A172 (cell line): ENCODE measurements at places on chromosomes 4 and X.

DNA sequence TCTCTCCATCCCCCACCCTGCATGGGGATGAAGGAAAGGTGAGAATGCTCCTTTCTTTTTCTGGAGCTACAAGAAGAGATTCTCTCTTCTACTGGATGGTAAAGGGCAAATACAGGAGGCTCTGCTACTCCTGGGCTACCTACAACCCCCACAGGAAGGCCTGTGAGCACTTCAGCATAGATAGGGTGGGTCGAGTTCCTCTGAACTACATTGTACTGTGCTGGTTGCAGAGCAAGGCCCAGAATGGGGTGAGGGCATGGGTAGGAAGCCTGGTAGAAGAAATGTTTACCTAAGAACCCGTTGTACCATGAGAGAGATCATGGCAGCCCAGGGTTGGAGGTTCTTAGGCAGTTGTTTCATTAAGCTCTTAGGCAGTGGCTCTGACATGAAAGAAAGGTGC, 510.4 kb downstream of the MID1IP1 start:
- no peak for DNase-seq

GRCh38 chr4:109079731-109080130, 222.7 kb downstream of the COL25A1 start:
- DNase-seq: peak; percentile 41

DNA sequence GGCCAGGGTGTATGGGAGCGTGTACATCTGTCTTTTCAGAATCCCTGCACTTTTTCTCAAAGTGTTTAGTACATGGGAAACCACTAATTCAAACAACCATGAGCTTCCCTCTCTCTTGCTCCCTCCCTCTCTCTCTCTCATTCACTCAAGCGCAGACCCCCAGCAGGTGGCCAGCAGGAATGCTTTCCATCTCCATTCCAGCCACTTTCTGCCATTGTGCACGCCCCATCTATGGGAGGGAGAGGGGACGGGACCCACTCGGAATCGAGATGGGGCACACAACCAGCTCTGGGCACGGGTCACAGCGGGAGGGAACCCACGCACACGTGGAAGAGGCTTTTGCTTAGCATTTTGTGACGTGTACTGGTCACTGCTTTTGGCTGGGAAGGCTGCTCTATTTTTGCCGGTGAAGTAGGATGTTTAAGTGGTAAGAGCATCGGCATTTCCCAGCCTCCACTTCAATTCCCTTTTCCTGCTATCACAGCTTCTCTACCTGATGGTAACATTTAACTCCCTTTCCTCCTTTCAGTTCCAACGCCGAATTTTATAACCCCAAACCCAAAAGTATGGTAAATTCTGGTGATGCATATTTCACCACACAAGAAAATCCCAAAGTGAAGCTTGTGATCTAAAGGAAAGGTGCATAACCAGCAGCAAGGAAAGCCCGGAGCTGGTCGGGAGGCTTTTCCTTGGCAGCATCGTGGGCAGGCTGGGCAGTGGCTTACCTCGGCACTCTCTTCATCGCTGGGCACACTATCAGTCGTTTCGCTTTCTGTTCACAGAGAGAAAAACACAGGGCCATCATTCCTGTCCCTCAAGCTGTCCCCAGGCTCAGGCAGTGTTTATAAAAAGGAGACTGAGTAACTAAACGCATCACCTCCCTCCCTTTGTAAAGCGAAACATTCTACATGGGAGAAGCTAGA, 84.1 kb downstream of the IRF2 start:
- DNase-seq: no peak

DNA sequence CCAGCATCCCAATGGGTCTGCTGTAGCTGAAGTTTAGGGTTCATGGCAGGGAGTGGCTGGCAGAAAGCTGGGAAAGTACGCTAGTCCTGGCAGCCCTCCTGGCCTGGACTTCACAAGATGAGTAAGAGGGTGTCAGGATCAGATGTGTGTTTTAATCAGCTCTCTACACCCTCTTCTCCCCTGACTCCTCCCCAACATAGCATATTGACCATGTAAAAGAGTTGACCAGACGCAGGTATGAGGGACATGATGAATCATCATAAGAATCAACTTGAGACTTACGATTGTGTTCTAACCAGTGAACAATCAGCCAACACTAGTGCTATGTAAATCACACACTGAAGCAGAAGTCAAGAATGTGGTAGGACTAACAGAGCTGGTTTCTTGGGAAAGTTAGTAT, 5.3 kb downstream of the SOWAHB start:
- no peak for DNase-seq

GRCh38 chrX:15511563-15511962, 11.0 kb downstream of the BMX start:
- peak; percentile 23 for DNase-seq

GRCh38 chr4:4820261-4820660, 39.2 kb upstream of the MSX1 start:
- DNase-seq: no peak

GRCh38 chrX:132728296-132728695, 230.1 kb downstream of the HS6ST2 start:
- no peak for DNase-seq

GRCh38 chrX:120485315-120485637, 16.2 kb upstream of the LAMP2 start:
- DNase-seq: no peak

DNA sequence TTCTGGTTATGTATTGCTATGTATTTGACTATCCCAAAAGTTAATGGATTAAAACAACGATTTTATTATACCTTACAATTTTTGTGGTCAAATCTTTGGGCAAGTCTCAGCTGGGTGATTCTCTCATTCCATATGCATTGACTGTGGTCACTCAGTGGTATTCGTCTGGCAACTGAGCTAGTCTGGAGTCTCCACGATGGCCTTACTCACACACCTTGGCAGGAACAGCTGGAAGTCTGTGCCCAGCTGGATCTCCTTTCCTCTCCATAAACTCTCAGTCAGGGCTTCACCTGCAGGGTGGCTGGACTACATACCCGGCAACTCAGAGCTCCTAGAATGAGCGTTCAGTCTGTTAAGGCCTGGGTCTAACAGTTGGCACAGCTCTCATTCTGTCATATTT, 141.1 kb upstream of the WDFY3 start:
- peak; percentile 11 for DNase-seq

- DNase-seq: no peak
These were observed 9.9 kb downstream of the MXD4 start for GRCh38 chr4:2251795-2252529.

DNA sequence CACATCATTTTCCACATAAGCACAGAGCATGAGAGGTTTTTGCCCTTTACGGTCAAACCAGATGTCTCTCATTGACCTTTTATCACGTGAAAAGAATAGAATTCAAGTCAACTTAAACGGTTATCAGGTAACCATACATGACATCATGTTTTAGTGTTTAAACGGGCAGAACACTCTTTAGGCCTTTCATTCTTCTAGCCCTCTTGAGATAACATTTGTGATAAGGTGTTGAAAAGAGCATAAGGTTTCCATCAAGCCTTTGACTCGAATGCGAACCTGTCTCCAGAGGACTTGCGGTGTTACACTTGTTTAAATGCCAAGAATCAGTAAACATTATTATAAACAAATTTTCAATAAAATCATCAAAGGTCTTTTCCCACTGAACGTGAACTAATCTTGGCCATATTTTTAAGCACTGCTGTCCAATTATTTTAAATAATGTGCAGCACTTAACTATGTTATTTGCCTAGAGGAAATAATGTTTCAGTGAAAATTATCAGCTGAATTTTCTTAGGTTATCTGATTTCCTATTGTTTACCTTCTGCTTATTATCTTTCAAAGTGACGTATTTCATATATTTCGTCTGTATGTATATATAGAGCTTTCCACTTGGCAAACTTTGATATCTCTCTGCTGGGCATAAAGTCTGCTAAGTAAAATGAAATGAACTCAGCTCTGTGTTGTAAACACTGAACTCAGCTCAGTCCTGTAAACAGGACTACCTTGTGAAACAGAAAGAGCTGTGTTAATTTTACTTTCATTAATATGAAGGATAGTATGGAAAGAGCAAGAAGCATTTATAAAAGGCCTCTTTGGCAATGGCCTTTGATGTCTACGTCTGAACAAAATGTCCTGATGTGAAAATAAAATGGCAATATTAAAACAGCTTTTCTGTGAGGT, 33.3 kb downstream of the TENM3 start:
- no peak for DNase-seq

GRCh38 chr4:29558789-29559188, 1161.4 kb upstream of the PCDH7 start:
- no peak for DNase-seq

GRCh38 chr4:139918591-139918990, 235.4 kb downstream of the MAML3 start:
- no peak for DNase-seq

- DNase-seq: no peak
These were observed 645 bp downstream of the AMMECR1 start for GRCh38 chrX:110317061-110317819.

DNA sequence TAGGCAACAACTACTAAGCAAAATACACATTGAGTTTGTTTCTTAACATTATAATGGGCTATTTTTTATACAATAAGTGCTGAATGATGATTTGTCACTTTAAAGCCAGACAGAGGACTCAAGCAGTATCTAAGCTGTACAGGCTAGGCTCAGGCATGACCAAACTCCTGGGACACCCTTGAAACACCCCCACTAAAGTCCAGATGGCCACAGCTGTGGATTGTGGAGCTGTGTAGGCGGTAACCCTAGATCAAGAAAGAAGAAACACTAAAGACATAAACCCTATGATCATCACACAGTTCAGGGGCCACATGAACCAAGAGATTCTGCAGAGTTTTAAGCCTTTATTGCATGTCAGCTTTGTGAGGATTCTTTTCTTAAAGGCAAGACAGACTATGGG, 25.1 kb downstream of the TAB3 start:
- DNase-seq: no peak

- DNase-seq: peak; percentile 36
These were observed 123.7 kb downstream of the AFF1 start for GRCh38 chr4:87058356-87059073.
